ENCODE measurements at places on chromosomes 16 and 17.

DNA sequence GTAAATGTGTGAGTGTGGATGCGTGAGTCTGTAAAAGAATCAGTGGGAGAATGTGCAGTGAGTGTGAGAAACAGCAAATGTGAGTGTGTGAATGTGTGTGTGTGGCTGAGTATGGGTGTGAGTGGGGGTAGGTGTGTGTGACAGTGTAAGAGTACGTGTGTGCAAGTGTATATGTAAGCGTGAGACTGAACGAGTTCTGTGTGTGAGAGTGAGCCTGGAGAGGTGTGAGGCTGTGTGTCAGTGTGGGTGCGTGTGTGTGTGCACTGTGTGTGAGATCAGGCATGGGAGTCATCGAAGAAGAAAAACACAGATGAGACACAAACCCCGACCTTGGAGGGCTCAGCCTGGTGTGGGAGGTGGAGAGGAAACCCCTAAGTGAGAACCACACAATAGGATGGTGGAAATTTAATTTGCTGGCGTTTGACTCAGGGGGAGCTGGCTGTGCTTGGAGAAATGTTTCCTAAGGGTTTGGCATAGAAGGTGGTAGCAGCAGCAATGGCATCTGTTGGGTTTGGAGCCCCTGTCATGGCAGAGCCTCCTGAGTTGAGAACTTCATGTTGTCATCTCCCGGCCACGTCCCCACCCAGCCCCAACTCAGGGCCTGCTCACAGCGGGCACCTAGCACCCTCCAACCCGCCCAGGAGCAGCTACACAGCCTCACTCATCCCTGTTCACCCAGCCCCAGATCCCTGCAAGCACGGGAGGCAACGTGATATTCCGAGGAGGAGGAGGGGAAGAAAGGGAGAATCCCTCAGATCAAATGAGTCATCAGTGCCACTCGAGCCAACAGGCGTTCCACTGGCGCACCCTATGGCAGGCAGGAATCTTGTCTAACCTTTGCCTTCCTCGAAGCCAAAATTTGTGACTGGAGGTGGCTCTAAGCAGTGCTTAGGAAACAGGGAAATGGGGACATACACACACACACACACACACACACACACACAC lies 14.3 kb upstream of the NUBP1 start:
- DNase-seq, result peak; percentile 83

- DNase-seq, result peak; percentile 4
Measured at GRCh38 chr17:49180303-49180702, 30.1 kb downstream of the GNGT2 start.

- DNase-seq, result no peak
Measured at GRCh38 chr17:50137042-50137441, 7.1 kb upstream of the SAMD14 start.

- no peak for DNase-seq
Measured at GRCh38 chr17:78883533-78884131, 19.4 kb downstream of the CEP295NL start.

- no peak for DNase-seq
Measured at GRCh38 chr17:9899280-9900043, 5.6 kb downstream of the RCVRN start.

DNA sequence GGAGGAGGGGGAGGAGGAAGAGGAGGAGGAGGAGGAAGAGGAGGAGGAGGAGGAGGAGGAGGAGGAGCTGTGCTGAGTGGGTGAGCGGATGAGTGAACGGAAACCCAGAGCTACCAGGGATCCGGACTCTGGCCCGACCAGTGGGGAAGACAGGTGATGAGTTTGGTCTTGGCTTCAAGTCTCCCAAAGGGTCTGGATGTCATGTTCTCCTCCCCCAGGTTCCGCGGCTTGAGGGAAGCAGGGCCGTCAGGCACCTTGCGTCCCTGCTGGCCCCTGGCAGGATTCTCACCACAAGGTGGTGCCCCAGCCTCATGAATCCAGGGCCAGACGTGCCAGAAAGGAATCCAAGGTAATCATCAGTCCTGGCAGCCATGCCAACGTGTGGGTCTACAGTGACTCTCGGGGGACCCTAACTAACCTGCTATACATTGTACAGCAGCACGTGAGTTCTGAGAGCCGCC lies 13.5 kb upstream of the ABAT start:
- DNase-seq, result peak; percentile 63

DNA sequence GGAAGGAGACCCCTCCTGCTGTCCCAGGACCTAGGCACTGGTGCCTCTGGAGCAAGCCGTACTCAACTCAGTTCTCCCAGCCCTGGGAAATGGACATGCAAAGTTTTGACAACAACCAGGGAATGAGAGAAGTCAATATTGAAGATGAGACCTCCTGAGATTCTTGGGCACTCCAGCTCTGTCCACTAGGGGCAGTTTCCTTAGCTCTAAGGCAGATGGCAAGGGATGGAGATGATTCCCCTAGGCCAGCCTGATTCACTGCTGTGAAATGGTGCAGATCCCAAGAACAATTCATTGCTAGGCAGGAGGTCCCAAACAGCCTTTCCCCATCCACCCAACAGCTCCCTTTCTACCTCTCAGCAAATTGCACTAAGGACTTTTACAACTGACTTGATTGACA lies 20.5 kb upstream of the SDR42E2 start:
- no peak for DNase-seq

DNA sequence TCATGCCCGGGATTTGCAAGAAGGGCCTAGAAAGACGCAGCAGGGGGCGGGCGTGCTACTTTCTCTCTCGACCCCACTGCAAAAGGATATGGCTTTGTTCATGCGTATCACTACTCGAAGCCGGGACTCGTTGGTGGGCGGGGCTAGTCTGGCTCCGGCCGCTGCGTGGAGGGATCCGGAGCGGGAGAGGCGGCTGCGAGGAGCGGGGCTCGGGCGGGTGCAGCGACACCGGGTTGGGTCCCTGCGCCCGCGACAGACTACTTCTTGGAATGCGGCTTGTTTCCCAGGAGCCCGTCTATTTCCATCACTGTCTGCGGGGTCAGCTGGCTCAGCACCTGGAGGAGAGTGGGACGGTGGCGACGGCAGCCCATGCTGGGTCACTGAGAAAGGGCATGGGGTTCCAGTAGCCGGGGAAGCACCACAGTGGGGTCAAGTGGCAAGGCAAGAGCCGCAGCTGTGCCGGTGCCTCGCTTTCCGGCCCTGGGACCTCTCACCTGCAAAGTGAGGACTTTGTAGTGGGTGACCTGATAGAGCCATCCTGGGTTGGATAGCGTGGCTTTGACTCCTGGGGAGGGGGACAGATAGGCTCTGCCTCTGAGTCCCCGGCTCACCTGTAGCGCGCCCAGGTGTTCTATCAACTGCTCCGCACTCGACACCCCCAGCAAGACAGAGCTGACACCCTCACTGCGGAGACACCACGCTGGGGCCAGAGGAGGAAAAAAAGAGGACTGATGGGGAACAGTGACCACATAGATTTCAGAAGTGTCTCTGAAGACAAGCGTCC lies 6.6 kb downstream of the KCNAB3 start:
- DNase-seq, result no peak

- no peak for DNase-seq
Measured at GRCh38 chr16:35731341-35732040, 2272.1 kb downstream of the TP53TG3F start.

DNA sequence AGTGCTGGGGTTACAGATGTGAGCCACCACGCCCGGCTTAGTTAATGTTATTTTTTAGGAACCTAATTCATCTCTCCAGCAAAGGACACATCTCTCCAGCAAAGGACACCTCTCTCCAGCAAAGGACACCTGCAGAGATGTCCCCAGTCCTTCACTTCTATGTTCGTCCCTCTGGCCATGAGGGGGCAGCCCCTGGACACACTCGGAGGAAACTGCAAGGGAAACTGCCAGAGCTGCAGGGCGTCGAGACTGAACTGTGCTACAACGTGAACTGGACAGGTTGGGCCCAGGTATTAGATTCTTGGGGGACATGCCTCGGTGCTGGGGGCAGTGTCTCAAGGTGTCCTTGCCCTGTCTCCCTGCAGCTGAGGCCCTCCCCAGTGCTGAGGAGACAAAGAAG lies 4.7 kb downstream of the PFAS start:
- no peak for DNase-seq

GRCh38 chr16:57377080-57377841 lies 5.0 kb downstream of the CX3CL1 start:
- no peak for DNase-seq

- DNase-seq, result no peak
Measured at GRCh38 chr17:6780886-6781285, 4.9 kb downstream of the FBXO39 start.
